Activated CD8-positive, alpha-beta T cell treated with anti-CD3 and anti-CD28 coated beads, Interleukin-2, amount 10 ng/mL, durations not matched to agents 7 days and 5 days (primary cell): ENCODE measurements at places on chromosomes 13 and 19.

DNA sequence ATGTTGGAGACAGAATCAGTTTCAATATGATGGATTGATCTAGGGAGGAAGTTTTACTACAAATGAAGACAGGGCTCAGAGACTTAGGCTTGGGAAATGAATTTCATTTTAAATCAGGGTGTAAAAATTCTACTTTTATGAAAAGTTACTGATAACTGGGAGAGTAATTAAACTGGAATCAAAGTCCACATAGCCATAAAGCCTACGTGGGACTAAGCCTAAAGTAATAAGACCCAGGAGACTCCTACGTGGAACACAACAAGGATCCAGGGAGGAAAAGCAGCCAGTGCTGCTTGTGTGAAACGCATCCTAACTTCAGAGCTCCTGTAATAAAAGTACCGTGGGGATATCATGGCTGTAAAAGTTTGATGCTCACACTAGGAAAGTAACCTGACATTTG is 152.0 kb upstream of the MYO16 start:
- no peaks in the 10 kb centered on the region for H3K27me3 ChIP-seq
- no peaks in the 10 kb centered on the region for H3K4me1 ChIP-seq
- H3K27ac ChIP-seq: no peak overlapping the region
- no peak for DNase-seq
- no peaks in the 10 kb centered on the region for H3K36me3 ChIP-seq
- H3K4me3 ChIP-seq: no peak overlapping the region

DNA sequence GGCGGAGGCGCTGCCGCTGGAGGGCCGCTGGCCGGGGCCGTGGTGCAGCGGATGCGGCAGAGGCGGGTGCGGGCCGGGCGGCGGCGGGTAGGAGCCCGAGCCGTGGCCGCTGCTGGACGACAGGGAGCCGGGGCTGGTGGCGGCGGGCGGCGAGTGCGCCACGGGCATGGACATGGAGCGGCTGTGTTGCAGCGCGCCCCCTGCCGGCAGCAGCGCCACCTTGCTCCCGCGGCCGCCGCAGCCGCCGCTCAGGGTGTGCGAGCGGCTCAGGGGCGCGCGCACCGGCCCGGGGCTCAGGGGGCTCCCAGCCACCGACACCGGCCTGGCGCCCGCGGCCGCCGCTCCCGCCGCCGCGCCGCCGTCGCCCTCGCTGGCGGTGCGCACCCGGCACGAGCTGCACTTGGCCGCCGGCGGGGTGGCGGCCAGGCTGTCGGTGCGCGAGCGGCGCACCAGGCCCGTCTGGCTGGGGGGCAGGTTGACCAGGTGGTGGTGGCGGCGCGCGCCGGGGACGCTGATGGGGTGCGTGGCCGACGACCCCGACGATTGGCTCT is 1.7 kb downstream of the IRS2 start:
- peak; percentile 69 for DNase-seq
- H3K4me3 ChIP-seq: peak overlapping the region; percentile 54
- peaks cover 14% of the 10 kb centered on the region for H3K27me3 ChIP-seq
- no peak overlapping the region for H3K27ac ChIP-seq

- H3K4me1 ChIP-seq: peaks cover 52% of the 10 kb centered on the region
- peak overlapping the region; percentile 78 for H3K4me3 ChIP-seq
- no peak for DNase-seq
- H3K27ac ChIP-seq: peak overlapping the region; percentile 54
- H3K36me3 ChIP-seq: peaks cover 35% of the 10 kb centered on the region
Measured at GRCh38 chr13:113210833-113211232, 1.4 kb downstream of the CUL4A start.

GRCh38 chr13:96072392-96072791 is 17.5 kb upstream of the HS6ST3 start:
- no peaks in the 10 kb centered on the region for H3K27me3 ChIP-seq
- no peaks in the 10 kb centered on the region for H3K4me1 ChIP-seq
- no peak overlapping the region for H3K27ac ChIP-seq
- no peak for DNase-seq

DNA sequence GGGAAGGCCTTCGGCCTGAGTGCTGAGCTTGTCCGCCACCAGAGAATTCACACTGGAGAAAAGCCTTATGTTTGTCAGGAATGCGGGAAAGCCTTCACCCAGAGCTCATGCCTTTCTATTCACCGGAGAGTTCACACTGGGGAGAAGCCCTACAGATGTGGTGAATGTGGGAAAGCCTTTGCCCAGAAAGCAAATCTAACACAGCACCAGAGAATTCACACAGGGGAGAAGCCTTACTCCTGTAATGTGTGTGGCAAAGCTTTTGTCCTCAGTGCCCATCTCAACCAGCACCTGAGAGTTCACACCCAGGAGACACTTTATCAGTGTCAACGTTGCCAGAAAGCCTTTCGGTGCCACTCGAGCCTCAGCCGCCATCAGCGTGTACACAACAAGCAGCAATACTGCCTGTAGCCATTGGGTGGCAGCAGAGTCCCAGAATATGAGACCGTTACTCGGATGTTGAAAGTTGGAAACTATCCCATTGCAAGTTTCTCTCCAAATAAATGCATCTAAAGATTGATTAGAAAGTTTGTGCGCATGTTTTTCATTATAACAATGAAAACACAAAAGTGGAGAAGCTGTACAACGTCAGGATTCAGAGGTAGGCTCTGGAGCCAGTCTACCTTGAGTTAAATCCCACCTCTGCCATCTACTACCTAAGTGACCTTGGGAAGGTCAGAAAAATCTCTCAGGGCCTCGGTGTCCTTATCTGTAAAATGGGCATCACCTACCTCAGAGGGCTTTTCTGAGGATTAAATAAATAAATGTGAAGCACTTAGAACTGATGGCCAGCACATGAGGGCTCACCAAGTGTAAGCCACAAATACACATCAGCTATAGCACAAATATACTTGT is 21.1 kb downstream of the ZNF473 start:
- H3K4me3 ChIP-seq: no peak overlapping the region
- no peak overlapping the region for H3K27ac ChIP-seq
- peaks cover 70% of the 10 kb centered on the region for H3K36me3 ChIP-seq
- H3K27me3 ChIP-seq: peaks cover 3% of the 10 kb centered on the region
- peak; percentile 45 for DNase-seq

GRCh38 chr13:84902243-84902642 is 897.0 kb downstream of the SLITRK6 start:
- DNase-seq: no peak
- H3K4me3 ChIP-seq: no peak overlapping the region
- no peaks in the 10 kb centered on the region for H3K27me3 ChIP-seq
- H3K36me3 ChIP-seq: no peaks in the 10 kb centered on the region

DNA sequence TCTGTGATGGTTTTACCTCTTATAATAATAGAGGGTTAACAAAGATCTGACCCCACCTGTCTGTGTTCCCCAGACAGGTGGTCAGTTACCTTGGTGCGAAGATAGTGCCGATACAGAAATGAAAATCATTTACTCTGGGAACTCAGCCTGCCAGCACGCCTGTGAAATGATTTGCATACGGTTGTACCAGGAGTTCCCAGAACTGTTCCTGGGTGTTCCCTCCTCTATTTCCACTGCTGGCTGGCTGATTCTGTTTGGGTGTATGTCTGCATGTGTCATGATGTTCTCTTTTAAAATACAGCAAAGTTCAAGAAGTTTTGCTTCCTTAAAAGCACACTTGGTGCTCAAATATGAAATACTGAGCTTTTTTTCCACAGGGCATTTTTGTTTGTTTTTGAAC is 527.1 kb downstream of the FGF9 start:
- H3K4me3 ChIP-seq: no peak overlapping the region
- H3K27me3 ChIP-seq: no peaks in the 10 kb centered on the region
- DNase-seq: no peak
- no peaks in the 10 kb centered on the region for H3K4me1 ChIP-seq
- no peaks in the 10 kb centered on the region for H3K36me3 ChIP-seq

DNA sequence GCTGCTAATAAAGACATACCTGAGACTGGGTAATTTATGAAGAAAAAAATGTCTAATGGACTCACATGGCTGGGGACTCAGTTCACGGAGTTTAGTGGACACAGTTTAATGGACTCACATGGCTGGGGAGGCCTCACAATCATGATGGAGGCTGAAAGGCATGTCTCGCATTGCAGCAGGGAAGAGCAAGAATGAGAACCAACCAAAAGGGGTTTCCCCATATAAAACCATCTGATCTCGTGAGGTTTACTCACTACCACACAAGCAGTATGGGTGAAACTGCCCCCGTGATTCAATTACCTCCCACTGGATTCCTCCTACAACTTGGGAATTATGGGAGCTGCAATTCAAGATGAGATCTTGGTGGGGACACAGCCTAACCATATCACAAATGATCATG is 1181.2 kb downstream of the PCDH9 start:
- H3K4me1 ChIP-seq: no peaks in the 10 kb centered on the region
- H3K27me3 ChIP-seq: no peaks in the 10 kb centered on the region
- no peak overlapping the region for H3K27ac ChIP-seq
- no peaks in the 10 kb centered on the region for H3K36me3 ChIP-seq

DNA sequence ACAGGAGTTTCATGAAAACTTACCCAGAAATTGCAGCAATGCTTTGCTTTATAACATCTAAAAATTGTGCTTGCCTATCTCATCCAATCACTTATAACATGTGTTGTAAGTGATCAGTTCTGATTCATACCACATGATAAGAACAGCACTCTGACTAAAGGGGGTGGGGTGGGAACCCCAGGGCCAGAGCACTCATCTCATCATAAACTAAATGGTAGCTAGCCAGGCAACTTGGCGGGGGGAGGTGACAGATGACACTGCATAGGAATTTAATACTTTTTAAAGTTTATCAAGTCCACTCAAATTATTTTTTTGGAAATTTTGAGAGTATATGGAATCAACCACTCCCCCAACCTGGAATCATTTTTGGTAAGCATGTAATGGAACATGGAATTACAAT is 42.1 kb downstream of the FOXO1 start:
- H3K36me3 ChIP-seq: peaks cover 41% of the 10 kb centered on the region
- no peaks in the 10 kb centered on the region for H3K27me3 ChIP-seq
- no peak for DNase-seq
- H3K27ac ChIP-seq: no peak overlapping the region
- no peak overlapping the region for H3K4me3 ChIP-seq
- peaks cover 67% of the 10 kb centered on the region for H3K4me1 ChIP-seq

DNA sequence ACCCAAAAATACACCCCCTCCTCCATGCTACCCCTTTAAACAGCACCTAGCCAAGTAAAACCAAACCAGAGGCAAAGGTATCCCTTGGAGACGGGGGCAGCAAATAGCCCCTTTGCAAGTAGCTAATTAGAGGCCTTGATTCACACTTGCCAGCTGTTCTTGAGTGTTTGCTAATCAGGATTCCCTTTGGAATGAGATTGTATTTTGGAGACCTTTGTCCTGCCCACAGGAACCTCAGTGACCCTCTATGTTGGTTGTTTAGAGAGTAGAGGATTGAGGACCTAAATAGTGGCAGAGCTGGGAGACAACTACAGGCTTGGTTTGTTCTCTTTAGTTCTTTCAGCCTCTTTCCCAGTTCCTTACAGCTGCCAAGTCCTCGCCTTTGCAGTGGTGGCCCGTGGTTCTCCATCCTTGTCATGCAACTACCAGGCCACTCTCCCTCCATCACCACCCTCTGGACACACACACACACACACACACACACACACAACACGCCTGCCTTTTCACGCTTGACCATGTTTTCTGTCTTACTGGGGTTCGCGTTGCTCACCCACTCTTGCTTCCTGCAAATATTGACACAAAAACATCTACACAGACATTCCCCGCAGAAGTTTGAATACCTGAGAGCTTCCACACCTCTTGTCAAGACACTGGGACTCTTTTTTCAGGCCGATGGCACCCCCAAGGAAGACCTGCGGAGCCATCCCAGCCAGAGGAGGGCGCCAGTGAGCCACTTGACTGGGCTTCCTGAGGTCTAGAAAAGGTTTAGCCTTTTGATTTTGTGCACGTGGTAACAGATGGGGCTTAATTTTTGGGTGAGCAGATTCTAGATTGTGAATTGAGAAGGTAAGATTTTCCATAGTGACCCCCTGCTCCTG is 80.0 kb upstream of the GPR183 start:
- peak overlapping the region; percentile 58 for H3K27ac ChIP-seq
- H3K27me3 ChIP-seq: no peaks in the 10 kb centered on the region
- H3K4me1 ChIP-seq: peaks cover 64% of the 10 kb centered on the region
- DNase-seq: peak; percentile 88

DNA sequence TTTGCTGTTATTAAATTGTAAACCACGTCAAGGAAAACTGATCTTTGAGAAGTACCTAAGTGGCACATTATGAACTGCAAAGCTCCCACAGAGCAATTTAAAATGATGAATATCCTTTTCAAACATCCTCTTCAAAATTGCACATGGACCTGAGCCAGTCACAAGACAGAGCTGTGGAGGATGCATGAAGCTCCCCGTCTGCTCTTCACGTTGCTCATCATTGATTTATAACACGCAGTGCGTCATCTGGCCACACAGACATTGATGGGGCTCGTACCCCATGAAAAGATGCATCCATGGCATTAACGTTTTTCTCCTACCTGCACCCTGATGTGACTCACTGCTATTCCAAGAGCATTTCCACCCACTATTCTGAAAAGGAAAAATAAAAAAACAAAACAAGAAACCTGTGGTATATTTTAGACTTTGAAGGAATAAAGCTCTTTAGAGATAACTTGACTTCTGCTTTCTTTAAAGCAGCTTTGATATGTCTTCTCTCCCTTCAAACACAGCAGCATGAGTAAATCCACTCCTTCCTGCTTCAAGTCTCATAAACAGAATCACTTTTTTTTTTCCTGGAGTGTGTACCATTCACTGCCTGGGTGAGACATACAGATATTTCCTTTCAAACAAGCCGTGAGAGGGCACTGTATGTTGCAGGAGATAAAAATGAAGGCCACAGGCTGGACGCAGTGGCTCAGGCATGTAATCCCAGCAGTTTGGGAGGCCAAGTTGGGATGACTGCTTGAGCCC is 7.2 kb upstream of the SERTM1 start:
- H3K27me3 ChIP-seq: no peaks in the 10 kb centered on the region
- H3K4me1 ChIP-seq: no peaks in the 10 kb centered on the region
- no peak for DNase-seq
- H3K27ac ChIP-seq: no peak overlapping the region

DNA sequence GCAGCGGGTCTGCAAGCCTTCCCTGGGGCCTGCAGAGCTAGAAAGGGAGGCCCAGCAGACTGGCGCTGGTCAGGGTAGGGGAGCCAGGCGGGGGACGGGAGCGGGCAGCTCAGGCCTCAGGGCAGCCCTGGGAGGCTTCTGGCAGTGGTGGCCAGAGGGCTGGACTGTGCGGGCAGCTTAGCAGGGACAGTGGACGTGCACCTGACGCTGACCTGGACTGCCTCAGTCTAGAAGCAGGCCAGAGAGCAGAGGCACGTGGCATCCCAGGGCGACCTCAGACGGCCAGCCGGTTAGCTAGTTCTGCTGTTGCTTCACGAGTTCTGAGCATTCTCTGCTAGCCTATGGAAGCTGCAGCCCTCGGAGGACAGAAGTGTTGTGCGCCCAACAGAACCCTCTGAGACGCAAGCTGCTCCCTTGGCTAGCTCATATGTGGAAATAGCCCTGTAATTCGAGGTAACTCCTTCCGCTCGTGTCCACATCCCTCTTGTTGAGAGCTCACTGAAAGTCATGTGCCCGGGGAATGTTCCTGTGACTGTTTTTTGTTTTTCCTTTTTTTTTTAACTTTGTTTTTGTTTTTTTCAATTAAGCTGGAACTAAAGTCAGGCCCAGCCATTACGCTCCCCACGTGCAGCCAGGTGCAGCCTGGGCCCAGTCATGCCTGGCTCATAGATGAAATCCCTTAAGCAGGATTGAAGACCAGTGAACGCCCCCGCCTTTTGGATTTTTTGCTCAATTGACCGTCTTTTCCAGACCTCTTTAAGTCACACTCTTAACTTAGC is 1.9 kb upstream of the FAM174C start:
- peaks cover 62% of the 10 kb centered on the region for H3K36me3 ChIP-seq
- no peaks in the 10 kb centered on the region for H3K27me3 ChIP-seq
- no peak for DNase-seq
- H3K4me3 ChIP-seq: peak overlapping the region; percentile 34
